ENCODE measurements at places on chromosomes 12 and 14.

DNA sequence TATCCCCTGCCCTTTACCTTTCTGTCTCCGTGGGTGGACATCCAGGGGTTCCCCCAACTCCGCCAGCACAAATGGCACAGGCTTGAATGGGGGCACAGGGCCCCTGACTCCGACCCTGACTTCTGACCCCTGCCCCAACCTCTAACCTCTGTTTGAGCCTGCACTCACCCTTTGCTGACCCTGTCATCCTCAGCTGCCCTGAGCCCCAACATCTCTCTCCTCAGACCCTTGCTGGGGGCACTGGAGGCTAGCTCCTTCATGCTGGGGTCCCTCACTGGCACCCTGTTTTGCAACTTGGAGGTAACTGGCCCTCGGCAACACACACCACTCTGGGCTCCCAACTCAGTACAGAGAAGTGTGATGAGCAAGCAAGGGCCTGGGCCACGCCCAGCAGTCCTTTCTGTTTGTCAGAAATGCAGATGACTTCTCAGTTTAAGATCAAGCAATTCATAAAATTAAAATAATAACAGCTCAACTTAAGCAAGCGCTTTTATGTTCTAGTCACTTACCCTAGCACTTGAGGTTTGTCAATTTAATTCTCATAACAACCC, 2.1 kb downstream of the IFI27 start:
- DNase-seq = no peak

DNA sequence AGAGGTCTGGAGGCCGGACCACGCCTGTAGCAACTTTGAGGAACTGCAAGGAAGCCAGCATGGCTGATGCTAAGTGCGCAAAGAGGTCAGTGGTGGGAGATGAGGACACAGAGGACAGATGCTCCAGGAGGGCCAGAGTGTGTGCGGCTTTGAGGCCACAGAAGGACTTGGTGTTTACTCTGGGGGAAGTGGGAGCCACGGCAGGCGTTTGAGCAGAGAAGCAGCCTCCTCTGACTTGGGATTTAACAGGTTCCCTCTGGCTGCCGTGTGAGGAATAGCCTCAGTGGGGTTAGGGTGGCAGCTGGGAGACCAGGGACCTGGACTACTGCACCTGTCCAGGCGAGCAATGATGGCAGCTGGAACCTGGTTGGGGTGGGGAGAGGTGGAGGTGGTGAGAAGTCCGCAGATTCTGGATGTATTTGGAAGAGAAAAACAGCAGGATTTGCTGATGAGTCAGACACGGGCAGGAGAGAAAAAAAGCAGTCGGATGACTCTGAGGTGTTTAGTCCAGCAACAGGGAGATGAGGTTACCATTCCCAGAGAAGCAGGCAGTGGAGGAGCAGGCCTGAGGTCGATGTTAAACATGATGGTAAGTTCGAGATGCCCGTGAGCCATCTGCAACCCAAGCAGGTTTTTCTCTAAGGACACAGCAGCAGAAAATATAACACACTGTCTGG, 143.5 kb downstream of the SCARB1 start:
- DNase-seq = no peak

- DNase-seq = no peak
Observed at GRCh38 chr12:58750484-58750883, 169.8 kb downstream of the LRIG3 start.

DNA sequence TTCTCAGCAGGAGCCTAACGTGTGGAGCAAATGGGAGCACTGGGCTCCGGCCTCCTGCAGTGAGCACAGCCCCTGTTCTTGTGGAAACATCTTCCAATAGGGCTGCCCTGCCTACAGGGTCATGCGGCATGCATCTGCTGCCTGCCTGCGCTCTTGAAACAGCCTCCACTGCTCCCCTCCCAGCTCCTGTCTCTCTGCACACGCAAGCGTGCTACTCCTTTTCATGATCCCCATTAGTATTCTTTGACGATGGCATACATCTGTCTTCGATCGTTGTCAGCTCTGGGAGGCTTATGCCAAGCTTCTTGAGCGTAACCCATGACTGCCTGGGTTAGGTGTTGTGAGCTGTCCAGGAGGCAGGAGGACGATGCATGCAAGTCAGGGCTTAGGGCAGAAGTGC, 23.1 kb downstream of the NTF3 start:
- DNase-seq = no peak

DNA sequence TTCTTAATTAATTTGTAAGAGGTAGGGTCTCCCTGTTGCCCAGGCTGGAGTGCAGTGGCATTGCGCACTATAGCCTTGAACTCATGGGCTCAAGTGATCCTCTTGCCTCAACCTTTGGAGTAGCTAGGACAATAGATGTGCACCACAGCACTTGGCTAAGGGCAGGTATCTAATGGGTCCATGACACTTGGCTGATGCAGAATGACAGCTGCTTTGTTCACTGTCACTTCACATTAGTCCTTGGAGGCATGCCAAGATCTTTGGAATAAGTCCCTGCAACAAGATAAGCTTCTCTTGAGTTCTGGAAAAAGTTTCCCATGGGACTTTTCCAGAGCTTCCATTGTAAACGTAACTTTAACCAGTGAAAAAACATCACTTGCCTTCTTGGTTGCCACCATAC, 23.4 kb downstream of the COQ6 start:
- no peak for DNase-seq

- no peak for DNase-seq
Observed at GRCh38 chr12:40144023-40144422, 38.1 kb upstream of the SLC2A13 start.

GRCh38 chr12:51217968-51218606, at the start of gene POU6F1:
TSS of gene POU6F1 (minus strand) at chr12:51218062. CDS start at chr12:51206836, 11,226 bp downstream.
- DNase-seq = peak; percentile 4

DNA sequence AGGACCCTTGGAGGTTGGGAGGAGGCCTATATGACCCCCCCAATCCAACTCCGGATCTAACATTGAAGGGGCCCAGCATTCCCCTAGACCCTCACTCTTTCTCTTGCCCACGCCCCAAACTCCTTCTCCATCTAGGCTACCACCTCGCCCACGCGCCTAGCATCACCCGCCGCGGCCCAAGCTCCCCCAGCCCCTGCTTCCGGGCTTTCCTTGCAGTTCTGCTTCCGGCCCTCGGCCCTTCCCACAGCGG, 445 bp downstream of the CERS5 start:
- no peak for DNase-seq

DNA sequence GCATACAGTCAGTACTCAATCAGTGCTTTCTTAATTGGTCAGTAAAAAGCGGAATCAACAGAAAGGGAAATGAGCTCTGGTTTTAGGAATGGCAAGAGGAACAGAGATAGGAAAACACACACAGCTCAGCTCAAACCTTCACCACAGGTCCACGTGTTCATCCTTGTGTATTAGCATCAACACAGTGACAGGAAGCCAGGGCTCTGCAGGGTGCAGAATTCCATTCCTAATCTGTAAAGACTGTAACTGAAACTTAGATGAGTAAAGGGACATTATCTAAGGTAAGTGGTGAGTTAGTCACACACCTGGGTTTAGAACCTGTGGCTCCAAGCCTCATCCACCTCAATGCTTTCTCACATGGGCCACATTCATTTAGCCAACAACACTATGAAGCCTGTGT, 1242.2 kb upstream of the TMEM132C start:
- no peak for DNase-seq

GRCh38 chr12:31712877-31713276, 15.9 kb downstream of the AMN1 start:
- no peak for DNase-seq

- no peak for DNase-seq
Observed at GRCh38 chr12:96192926-96193573, 1.1 kb upstream of the ELK3 start.

- no peak for DNase-seq
Observed at GRCh38 chr12:32598688-32599087, 80.4 kb upstream of the DNM1L start.

DNA sequence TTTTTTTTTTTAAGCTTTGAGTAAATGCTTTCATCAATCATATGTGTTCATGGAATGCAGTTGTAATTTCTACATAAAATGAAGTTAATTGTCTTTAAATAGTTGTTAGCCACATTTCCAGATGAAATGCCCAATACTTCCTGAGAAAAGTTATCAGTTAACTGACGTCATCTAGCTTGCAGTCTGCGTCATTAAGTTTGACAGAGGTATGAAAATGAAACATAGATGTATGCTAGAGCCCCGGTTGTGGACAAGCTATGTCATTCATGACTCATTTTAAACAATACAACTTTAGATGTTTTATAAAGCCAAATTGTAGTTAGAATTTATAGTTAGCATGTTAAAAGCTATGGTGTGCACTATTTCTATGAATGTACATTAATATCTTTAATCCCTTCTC, 90.7 kb downstream of the PLEKHA5 start:
- no peak for DNase-seq

- DNase-seq = no peak
Observed at GRCh38 chr12:100128512-100128908, 14.2 kb downstream of the BLTP3B start.

DNA sequence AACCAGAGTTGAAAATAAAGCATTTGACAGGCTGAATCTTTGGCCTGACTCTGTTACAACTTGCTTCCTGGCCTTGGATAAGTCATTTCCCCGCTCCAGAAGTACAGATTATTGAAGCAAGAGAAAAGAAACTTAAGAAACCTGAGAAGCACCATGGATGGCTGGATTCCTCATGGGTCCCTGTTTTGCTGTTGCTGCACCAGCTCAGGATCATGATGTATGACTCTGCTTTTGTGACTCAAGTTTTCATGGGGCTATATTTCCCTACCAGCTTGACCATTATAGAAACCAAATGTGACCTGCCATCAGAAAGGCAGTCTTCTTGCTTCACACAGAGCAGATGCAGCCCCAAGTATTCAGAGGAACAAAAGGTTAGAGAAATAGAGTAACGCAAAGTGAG, 921.8 kb downstream of the BCL11B start:
- no peak for DNase-seq

Measured in cerebellar nuclear complex (tissue), 1 donor.